ENCODE measurements at places on chromosomes 1 and 21.

DNA sequence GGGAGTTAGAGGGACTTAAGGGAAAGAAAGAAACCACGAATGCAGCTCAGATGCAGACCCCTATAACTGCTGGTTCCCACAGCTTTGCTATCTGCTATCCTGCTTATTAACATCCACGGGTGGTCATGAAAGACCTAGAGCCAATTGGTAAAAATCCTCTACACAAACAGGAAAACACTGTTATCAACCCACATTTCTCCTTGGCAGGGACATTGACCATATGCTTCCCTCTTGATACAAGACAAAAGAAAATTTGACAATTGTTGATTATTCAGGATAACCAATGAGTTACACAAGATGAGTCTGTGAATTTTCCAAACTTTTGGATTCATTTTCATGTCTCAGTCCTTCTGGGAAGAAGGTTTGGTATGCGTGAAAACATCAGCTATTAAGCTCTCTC, 90.4 kb downstream of the TIAM1 start:
- no peak for DNase-seq

- DNase-seq = no peak
Measured at GRCh38 chr1:164611754-164612642, 53.0 kb downstream of the PBX1 start.

- DNase-seq = no peak
Measured at GRCh38 chr1:227428803-227429202, 110.5 kb upstream of the CDC42BPA start.

DNA sequence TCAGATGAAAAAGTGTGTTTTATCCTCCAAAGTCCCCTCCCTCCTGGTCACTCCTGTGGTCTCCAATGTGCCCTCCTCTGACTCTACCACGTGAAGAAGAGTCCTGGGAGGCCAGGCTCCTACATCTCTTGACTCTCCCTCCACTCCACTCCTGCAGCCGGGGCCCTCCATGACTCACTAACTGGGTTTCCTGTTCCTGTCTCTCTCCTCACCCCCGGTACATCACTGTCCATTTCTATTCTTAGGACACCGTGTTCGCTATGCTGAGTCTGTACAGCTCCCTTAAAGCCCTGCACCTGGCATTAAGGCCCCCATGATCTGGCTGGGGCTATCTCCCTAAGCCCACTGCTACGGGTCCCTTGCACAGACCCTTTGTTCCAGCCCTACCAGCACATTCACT, 93.4 kb downstream of the BCAR3 start:
- DNase-seq = no peak

GRCh38 chr1:30908696-30909364, at the start of gene SDC3:
TSS of gene SDC3 (minus strand) at chr1:30908758. CDS start at chr1:30908586, 172 bp downstream.
- no peak for DNase-seq

DNA sequence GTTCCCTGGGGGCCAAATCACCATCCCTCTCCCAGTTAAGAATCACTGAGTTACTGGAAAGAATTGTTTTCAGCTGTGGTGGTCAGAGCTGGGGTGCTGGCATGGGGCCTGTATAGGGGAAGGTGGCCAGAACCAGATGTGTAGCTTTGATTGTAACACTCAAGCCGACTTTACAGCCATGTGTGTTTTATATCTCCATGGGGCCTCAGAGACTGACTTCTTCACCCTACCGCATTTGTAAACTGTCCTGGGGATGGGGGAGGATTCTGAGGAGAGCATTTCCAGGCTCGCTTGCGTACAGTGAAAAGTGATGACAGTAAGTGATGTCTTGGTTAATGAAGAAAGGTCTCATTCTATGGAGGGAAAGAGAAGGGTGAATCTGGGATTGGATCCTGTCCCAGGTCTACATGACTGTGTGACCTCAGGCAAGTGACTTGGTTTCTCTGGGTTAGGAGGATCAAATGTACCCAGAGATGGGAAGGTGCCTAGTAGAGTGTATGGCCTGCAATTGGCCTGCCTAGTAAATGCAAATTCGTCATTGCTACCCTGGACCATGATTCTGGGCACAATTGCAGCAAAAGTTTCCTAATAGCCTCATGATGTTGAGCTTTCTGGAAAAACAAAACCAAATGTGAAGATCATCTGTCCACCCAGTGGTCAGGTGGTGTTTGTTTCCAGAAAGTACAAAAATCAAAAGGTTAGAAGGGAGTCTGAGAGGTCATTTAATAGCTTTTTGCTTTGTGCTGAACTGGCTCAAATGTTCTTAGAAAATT, 49.7 kb upstream of the RCC2 start:
- DNase-seq = no peak

- DNase-seq = no peak
Measured at GRCh38 chr1:209743145-209743482, 12.7 kb upstream of the TRAF3IP3 start.

DNA sequence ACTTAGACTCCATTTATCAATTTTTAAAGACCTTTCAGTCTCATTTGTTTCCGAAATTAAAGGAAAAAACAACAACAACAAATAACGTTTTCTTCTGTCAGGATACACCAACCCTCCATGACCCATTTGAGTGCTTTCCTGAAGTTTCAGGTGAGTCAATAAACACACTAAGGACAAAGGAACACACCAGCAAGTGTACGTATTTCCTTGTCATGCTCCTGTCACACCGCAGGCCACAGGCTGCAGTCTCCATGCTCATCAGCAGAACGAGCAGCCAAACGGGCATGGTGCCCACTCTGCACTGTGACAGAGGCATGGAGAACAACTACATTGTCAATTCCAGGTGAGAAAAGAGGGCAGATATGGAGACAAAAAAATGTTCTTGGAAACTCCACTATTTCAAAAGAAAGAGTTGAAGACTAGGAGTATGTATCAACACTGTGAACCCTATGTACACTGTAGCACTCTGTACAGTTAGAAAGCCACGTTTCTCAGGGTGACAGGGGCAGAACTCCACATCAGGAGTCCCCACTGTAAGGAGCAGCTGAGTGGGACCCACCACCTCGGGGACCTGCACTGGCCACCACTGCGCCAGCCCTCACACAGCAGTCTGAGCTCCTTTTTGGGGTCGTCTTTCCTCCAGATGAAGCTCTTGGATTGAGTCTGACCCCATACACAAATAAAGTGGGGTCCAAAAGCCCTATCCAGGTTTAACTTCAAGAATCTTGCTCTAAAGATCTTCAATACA, 2.6 kb downstream of the PTTG1IP start:
- DNase-seq = no peak

DNA sequence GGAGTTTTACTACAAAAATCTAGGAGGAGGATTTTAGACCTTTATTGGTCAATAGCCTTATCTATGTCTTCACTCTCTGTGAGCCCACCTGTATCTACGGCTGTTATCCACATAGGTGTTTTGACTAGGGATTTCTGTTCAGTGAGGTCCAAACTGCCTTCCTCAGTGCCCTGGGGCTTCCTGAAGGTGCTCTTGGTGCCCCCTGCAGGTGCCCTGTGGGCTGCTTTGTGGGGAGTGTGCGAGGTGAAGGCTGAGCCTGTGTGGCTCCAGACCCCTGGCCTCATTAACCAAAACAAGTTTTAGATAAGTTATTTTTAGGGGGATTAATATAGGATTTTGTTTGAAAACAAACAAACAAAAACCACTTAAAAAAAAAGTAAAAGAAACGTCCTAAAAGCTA, 122.5 kb downstream of the KIF26B start:
- no peak for DNase-seq

GRCh38 chr1:234500269-234500668, 21.3 kb upstream of the TARBP1 start:
- DNase-seq = no peak

- no peak for DNase-seq
Measured at GRCh38 chr1:85599076-85599491, 18.5 kb downstream of the CCN1 start.
